CD8-positive, alpha-beta T cell (primary cell): ENCODE measurements at places on chromosomes 7 and 10.

DNA sequence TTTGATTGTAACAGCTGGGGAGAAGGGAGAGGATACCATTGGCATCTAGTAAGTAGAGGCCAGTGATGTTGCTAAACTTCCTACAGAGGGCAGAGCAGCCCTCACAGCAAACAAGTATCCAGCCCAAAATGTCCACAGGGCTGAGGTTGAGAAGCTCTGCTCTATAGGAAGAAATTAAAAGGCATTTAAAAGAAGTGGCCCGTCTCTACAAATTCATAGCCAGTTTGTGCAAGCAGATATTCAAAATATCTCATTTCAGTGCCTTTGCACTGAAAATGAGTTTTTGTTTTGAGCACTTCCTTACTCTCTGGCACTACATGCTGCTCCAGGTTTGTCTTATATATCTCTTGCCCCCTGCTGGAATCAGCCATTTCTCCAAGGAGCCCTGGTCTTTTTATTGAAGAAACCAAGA is 330.0 kb downstream of the BBS9 start:
- peak; percentile 27 for DNase-seq

- no peak for DNase-seq
Observed at GRCh38 chr10:96794836-96795733, 37.0 kb upstream of the LCOR start.

GRCh38 chr7:100691676-100692577 is 2.1 kb downstream of the GIGYF1 start:
- peak; percentile 82 for DNase-seq

- no peak for DNase-seq
Observed at GRCh38 chr7:134435161-134435920, 23.6 kb downstream of the AKR1B1 start.

- no peak for DNase-seq
Observed at GRCh38 chr7:91379236-91379635, 115.0 kb downstream of the FZD1 start.

- no peak for DNase-seq
Observed at GRCh38 chr10:78758176-78758575, 310.6 kb upstream of the ZMIZ1 start.

- DNase-seq: no peak
Observed at GRCh38 chr7:88310956-88311674, 4.4 kb upstream of the STEAP4 start.

- no peak for DNase-seq
Observed at GRCh38 chr10:76191336-76191735, 759.9 kb downstream of the LRMDA start.

DNA sequence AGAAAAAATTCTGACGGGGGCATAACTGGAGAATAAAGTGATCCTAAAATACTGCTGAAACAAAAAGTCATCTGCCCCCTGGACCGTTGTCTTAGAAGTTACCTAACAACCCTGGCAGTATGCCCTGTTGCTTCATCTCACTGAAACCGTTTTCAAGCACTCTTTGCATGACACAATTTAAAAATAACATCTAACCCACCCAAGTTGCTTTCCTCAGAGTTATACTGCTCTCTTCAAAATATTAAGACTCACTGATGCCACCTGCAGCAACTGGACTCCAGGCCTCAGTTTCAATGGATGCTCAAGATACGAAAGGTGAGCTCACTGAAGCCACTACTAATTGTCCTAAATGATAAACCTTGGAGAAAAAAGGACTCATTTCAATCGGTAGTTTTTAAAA is 57.4 kb downstream of the CDK6 start:
- no peak for DNase-seq

GRCh38 chr10:8951440-8952089 is 897.1 kb downstream of the GATA3 start:
- no peak for DNase-seq

DNA sequence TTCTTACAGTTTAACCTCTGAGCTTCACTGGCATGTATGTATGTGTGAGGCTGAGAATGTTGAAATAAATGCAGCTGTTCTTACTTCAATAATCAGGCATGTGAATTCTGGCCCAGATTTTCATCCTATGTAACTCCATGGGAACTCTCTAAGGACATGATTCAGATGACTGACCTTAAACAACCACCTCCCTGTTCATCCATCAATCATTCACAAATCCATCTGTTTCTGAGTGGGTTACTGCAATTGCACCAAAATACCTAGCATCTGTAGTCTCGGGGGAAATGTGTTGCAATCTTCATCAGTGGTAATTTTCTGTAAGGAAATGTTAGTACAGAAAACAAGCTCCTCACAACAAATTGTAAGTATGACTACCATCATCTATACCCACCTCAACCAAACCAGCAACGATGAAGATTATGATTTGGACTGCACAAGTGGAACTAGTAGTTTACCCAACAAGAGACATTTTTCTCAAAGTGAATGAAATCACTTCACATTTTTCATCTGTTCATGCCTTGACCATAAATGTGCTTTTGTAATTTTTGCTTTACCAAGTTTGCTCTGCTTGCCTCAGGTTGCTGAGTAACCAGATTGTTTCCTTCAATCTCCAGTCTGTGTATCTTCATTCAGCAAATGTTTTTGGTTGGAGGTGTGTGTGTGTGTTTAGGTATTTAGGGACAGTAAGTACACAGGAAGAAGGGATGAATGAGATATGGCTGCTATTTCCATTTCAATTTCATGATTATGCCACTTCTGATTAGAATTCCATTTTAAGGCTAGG is 65.7 kb upstream of the FZD8 start:
- no peak for DNase-seq

- no peak for DNase-seq
Observed at GRCh38 chr7:102019461-102019860, 202.0 kb downstream of the CUX1 start.

DNA sequence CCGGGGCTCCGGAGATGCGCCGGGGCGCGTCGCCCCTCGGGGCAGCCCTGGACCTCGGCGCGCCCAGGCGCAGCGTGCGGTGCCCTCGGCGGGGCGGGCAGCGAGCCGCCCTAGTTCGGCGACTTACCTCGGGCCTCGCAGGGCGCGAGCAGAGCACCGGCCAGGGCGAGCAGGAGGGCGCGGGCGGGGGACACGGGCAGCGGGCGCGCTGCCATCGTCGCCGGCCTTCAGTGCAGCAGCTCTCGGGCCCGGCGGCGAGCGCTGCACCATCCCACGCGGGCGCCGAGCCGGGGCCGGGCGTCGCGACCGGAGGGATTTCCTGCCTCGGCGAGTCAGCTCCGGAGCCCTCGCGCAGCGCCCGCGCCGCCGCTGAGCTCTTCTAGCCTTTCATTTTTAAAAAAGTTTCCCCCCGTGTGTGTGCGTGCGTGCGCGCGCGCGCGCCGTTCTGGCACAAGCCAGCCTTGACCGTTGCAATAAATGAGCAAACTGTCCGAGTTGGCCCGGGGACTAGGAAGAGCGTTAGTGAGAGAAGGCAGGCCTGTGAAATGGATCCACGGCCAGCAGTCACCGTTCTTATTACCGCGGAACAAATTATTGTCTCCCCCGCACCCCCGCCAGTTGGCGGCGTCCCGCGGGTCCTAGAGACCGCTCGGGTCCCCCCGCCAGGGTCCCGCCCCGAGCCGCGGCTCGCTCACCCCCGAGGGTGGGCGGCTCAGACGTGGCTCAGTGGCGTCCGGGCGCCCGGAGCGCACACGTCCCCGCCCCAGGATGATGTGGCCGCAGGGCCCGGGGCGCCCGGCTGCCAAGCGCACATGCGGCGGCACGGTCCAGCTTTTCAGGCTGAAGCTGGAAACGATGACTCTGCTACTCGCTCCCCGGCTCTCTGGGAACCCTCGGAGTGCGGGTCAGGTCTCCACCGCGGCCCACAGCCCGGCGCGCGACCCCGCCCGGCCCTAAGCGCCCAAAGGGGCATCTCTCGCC is at the start of gene ADAM12:
TSS of gene ADAM12 (minus strand) at position 547 of the 981 bp plus-strand sequence. CDS start at position 215, 332 bp downstream.
- DNase-seq: no peak

GRCh38 chr7:132419542-132419941 is 156.7 kb downstream of the PLXNA4 start:
- DNase-seq: no peak

GRCh38 chr10:69685426-69685801 is 55.4 kb downstream of the FAM241B start:
- no peak for DNase-seq

- DNase-seq: peak; percentile 86
Observed at GRCh38 chr7:73718905-73719805, at the start of gene STX1A. Gene STX1A, minus strand, starts transcription at chr7:73719669. Its CDS starts 38 bp downstream, at chr7:73719631.

- no peak for DNase-seq
Observed at GRCh38 chr10:16063350-16063749, 203.0 kb upstream of the MINDY3 start.

DNA sequence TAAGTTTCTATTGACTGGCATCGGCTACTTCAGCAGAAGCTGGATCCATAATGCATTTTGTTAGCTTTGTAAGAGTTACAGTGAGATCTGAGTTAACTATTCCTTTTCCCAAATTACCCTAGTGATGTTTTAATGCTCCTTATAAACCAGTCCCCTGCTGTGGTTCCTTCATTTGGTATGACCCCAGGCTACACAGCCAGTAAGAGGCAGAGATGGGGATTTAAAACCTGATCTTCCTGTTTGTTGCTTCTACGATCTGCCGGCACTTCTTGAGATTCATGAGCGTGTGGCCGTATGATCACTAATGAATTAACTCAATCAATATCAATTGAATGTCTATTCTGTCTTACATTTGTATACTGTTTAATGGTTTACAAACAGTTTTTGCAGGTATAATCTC is 86.1 kb downstream of the CACNB2 start:
- no peak for DNase-seq

- no peak for DNase-seq
Observed at GRCh38 chr7:121328508-121329190, at the start of gene WNT16. Gene WNT16, plus strand, starts transcription at chr7:121329000. Its CDS starts 293 bp downstream, at chr7:121329293.

GRCh38 chr7:24573554-24574338 is 494 bp downstream of the PALS2 start:
- peak; percentile 56 for DNase-seq

DNA sequence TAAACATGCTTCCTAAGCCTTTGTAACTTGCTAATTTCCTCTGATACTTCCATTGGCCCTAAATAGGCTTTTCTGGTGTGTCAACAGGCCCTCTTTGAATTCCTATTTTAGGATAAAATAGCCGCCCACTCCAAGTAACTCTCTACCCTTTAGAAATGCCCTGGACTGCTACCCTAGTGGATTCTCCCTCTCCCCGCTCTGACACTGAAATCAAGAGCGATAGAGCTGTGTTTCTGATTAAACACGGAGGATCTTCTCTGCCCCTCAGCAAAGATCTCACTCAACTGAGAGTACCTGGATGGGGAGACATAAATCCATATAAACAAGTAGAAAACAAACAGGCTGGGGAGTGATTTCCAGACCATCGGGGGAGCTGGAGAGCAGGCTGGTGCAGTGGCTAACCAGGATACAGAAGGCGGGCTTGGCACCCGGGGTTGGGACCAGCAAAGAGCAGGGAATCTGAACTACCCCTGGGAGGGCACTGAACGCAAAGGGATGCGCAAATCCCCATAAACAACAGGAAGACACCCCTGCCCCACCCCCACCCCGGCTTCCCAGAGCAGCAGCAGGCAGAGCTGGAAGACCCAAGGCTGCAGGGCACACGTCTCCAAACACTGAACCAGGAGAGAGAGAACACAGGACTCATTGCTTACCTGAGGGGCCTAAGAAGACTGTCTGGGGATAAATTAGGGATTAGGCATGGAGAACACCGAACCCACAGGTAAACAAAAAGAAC is 2.5 kb downstream of the ASB13 start:
- no peak for DNase-seq
